SK-N-SH treated with all-trans-retinoic acid at 6 μM for 48 hours (cell line): ENCODE measurements at places on chromosomes 3 and 15.

GRCh38 chr15:31311735-31312619, 14.7 kb upstream of the KLF13 start:
- ATAC-seq: no peak

DNA sequence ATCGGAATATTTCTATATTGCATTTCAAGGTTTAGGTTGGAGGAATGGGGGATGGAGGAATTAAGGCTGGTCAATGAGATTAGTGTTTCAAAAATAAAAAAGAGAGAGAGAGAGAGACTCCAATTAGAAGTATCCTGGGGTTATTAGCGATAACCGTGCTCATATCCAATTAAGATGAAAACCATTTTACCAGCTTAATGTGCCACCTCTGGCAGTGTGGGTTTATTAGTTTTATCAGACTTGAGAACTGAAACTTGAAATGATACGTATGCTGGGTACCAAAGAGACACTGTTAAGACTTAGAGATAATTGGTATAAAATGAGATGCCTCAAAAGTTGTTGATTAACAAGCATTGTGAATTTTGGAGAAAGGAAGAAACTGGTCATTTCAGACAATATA, 251.5 kb upstream of the NR2F2 start:
- no peak for ATAC-seq

- ATAC-seq: no peak
These were observed 19.0 kb downstream of the NUP210 start for GRCh38 chr3:13401149-13401548.

DNA sequence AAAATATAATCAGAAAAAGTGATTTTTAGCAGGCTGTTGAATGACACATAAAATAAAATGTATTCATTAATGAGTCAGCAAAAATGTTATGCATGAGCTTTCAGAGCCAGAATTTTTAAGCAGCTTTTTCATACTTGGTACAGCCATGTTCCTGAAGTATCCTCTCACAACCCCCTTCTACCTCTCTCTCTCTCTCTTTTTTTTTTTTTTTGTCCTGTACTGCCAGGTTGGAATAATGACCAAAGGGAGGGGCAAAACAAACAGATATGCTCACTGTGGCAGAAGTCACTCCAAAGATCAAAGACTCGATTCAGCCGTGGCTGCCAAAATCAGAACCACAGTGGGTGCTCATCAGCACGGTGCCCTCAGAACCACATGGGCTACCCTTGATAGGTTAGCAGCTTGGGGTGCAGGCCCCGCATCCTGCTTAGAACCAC, 383.0 kb downstream of the ZBTB20 start:
- no peak for ATAC-seq

- ATAC-seq: no peak
These were observed 76.2 kb downstream of the TRIM42 start for GRCh38 chr3:140753865-140754754.

DNA sequence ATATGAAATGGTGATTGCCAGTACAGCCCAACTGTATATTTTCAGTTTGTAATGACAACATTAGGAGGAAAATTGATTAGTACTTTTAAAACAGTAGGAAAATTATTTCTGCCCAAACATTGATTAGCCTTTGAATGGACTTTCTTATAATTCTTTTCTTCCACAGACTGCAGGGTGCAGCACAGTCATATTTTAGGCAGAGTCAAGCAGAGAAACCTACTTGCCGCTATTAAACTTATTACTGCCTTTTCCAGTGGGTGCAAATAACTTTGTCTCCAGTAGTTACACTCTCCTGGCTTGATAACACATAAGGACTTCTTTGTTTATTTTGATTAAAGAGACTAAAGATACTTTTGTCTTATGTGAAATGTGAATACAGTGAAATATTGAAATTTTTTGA, 85.4 kb downstream of the PPM1L start:
- no peak for ATAC-seq

DNA sequence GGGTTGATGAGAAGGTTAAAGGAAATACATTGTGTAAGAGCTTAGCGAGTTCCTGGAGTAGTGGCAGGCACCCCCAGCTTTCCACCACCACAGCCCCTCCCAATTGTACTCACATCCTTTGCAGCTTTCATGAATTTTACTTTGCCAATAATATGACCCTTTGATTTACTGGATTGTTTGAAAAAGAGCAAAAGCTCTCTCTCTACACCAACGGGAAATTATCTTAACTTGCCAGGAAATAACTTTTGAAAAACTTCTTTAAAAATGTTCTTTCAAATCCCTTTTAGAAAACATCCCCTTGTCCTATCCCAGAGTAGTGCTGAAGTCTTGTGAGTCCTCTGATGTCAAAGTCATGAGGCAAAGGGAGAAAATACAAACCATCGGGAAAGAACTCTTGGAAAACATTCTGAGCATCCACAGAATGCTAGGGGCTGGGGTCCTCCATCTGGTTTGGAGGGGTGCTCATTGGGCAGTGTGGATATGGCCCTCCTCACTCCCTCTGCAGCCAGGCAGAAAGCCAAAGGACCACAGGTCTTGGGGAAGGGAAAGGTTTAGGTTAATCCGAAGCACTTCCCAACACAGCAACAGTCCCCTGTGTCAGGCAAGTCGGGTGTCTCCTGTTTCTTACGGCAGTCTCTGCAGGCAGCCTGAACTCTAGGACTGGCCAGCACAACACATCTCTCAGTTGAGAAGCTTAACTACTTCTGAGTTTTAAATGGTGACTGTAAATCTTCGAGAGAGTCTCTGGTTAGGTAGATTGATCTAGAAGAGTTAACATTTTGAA, 36.5 kb downstream of the BOC start:
- no peak; the same call in 1 of the 3 replicates for ATAC-seq

DNA sequence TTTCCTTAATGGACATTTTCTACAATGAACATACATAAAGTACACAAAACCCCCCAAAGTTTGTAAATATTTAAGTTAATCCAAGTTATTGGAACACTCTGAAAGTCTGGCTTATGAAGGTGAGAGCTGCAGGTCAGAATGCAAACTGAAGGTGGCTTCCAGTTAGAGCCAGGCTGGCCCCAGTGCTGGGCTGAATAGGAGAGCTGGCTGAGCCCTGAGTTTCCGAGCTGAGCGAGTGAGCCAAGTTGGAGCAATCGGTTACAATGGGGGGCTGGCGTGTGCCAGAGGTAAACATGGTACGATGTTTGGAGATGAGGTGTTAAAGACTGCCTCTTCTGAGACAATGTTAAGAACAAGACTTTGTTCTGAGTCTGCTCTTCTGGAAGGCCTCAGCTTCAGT, 230.8 kb upstream of the MCTP2 start:
- ATAC-seq: peak; percentile 31; the same call in 2 of the 3 replicates

DNA sequence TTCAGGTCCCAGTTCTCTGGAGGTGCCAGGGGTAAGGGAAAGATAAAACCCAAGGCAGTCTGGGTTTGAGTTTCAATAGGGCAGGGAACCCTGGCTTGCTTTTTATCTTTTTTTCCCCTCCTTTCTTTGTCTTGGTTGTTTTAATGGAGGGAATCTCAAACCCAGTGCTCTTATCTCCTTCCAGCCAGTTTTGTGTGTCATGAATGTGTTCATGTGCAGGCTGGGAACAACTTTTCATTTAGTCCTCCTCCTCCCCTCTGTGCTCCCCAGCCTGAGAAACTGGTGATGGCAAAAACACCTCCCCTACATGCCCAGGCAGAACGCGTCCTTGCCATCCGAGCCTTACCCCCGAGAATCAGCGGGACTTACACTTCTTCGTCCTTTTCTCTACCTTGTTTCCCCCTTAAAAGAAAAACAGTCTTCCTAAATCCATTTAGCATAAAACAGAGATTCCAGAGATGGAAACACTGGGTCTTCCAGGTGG, 10.9 kb downstream of the SEMA3G start:
- no peak for ATAC-seq

- peak; percentile 84 for ATAC-seq
These were observed 6.5 kb downstream of the A4GNT start for GRCh38 chr3:138125548-138126221.

DNA sequence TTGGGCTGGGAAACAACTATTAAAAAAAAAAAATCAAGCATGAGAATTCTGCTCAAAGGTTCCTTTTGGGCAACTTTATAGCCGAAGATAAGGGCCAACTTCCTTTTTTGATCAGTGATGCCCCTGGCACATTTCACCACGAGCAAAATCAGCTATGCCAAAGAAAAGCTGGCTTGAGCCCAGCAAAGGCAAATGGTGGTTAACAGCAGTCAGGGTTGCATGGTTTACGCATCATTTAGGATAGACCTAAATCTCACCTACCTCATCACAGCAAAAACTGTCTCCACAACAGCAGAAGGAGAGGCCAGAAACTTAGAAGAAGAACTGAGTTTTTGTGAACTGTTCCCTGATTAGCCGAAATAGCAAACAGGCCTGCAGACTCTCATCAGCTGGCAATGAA, 220.1 kb upstream of the CDIN1 start:
- ATAC-seq: no peak

DNA sequence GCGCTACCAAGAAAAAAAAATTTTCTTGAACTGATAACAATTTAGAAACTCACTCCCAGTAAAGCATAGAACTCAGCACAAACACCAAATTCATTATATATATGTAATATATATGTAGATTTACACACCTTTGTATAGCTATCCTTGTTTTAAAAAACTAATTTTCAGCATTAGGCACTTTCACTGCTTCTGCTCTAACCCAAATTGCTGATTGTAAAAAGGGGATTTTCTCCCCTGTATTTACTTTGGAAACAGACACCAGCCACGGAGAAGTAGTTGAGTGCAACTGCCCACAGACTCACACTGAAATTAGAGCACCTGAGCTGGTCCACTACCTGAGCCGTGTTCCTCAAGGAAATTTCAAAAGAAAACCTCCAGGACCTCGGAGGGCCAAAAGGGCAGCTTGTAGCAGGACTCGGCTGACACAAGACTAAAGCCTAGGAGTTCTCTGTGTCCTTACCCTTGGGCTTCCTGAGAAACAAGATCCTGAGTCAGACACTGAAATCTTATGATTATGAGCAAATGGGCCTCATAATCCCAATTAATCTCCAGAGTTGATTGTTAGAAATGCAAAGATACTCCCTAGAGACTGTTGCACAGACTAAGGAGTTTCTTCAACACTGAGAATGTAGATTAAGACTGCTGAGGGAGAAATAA, 106.0 kb downstream of the TNIK start:
- ATAC-seq: no peak

DNA sequence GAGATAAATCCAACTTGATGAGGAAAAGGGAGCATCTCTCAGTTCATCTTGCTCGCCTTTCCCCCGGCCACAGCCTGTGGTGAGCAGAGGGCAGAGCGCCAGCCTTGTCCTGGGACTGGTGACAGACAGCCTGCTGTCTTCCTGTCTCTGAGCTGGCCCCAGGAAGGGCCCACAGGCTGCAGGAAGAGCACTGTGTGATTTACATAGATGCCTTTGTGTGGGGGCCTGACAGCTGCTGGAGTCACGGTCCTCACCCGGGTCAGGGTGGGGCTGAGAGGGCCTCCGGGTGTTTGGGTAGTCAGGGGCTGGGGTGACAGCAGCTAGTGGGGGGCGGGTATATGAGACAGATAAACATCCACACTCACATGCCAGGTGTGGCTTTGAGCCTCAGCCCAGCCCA, 29.3 kb downstream of the PLA2G4D start:
- ATAC-seq: no peak; the same call in 2 of the 3 replicates

DNA sequence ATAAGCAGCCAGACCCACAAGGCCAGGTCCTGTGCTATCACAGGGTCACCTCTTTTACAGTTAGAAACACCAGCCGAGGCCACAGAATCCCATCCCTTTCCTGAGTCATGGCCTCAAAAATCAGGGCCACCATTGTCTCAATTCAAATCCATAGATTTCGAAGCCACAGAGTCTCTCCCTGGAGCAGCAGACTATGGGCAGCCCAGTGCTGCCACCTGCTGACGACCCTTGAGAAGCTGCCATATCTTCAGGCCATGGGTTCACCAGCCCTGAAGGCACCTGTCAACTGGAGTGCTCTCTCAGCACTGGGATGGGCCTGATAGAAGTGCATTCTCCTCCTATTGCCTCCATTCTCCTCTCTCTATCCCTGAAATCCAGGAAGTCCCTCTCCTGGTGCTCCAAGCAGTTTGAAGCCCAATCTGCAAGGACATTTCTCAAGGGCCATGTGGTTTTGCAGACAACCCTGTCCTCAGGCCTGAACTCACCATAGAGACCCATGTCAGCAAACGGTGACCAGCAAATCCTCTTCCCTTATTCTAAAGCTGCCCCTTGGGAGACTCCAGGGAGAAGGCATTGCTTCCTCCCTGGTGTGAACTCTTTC, 39.6 kb downstream of the TGM4 start:
- peak; percentile 89 for ATAC-seq

DNA sequence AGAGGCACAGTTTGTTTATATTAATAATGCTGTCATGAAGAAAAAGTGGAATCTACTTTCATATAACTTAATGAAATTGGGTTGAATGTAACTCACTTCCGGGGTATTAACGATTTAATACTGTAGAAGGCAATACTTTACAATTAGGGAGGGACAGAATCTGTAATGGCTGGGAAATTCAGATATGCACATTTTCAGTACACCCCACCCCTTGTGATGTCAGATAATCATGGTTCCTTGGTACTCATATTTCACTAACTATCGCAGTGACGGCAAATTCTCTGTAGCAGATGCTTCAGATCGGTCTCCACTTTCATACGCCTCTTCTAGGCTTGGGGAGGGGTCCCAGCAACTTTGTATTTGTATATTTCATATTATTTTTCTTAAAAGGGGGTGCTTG, 207.3 kb downstream of the GABRB3 start:
- no peak for ATAC-seq

DNA sequence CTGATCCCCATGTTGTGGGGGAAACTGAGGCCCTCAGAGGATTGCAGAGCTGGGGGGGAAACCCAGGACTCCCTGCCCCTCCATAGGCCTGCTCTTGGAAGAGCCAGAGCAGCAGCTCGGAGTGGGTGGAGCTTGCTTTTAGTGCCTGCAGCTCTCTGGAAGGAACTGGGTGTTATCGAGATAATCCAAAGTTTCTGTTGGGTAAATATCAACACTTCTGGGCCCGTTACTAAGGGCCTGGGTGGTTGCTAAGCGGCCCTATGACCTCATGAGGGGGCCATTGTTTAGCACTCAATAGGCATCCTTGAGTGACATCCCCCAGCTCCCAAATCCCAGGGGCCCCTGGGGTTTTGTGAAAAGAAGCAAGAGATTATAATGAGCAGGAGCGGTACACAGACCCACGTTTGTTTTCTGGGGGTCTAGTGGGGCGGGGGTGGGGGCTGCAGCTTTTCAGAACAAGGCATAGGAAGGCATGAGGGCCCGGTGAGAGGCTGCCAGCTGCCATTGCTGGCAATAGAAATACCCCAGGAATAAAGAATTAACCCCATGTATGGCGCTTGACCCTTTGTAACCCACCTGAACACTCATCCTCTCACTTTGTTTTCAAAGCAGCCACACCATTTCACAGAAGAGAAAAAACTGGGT, 48.3 kb upstream of the ATP2B2 start:
- no peak for ATAC-seq
